Dermis microvascular lymphatic vessel endothelial cell (primary cell): ENCODE measurements at places on chromosomes 7 and 10. TPM values are rescaled to one million over a fixed set of nuclear protein-coding genes. Genes with fewer than 3 reads are reported as not detected.

PODXL gene
- 194 and 210 TPM in 2 replicates for total RNA-seq

SPRN gene
- total RNA-seq = not detected in 2 replicates

FAM25A gene
- not detected in 2 replicates for total RNA-seq

NODAL gene
- total RNA-seq = not detected in 2 replicates

AMPH gene
- total RNA-seq = 0.13 TPM in 1 of 2 replicates, not detected in the other

ECHDC3 gene
- total RNA-seq = 16.7 and 17.3 TPM in 2 replicates

TLX1 gene
- total RNA-seq = not detected in 2 replicates

RAPGEF5 gene
- total RNA-seq = 138 and 171 TPM in 2 replicates

RASA4 gene
- total RNA-seq = 6.7 and 13.1 TPM in 2 replicates

CPN1 gene
- total RNA-seq = not detected in 2 replicates

SFRP5 gene
- not detected in 2 replicates for total RNA-seq

EPO gene
- not detected in 2 replicates for total RNA-seq
